NCI-H1930 (cell line): ENCODE measurements at places on chromosomes 11 and 22.

GRCh38 chr11:126805870-126806269 is 194.7 kb downstream of the KIRREL3 start:
- no peak for DNase-seq

DNA sequence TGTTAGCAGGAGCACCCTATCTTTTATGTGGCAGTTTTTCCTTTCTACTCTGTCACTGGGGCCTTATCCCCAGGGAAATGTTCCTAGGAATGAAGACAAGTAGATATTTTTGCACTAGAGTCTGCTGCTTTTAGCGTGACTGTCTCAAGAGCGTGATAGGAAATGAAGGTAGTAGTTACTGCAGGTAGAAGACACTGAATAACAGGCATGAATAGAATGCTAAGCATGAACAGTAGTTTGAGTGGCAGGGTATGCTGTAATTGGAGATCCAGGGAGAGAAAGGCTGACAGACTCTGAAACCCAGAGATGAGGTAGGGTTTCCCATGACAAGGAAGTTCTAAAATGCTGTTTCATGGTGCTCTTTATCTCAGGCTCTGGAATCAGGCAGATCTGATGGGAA is 475.1 kb downstream of the NELL1 start:
- no peak for DNase-seq

GRCh38 chr22:33577862-33578411 is 342.3 kb downstream of the LARGE1 start:
- no peak for DNase-seq

DNA sequence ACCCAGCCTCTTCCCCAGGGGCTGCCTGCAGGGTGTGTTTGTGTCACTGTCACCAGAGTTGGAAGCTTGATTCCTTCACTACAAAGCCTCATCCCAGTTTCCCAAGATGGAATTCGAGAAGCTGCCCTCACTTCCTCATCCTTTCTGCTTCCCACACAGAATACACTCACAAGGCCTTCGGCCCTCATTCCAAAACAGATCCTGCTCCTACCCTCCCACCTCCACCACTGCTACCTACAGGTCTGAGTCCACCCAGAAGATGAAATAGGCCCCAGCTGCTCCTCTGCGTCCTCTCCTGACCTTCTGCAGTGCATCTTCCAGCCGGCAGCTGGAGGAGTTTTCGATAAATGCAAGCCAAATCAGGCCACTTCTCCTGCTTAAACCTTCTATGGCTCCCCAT is 6.8 kb upstream of the WNT7B start:
- no peak for DNase-seq

- DNase-seq = no peak
These were observed 893 bp downstream of the SLC36A4 start for GRCh38 chr11:93196816-93197379.

- peak; percentile 53 for DNase-seq
These were observed 4.4 kb downstream of the CAVIN3 start for GRCh38 chr11:6315811-6316425.

GRCh38 chr11:8149726-8150125 is 19.1 kb downstream of the RIC3 start:
- no peak for DNase-seq

GRCh38 chr22:33180356-33180755 is 122.2 kb upstream of the SYN3 start:
- DNase-seq = no peak

GRCh38 chr22:46119729-46120419 is 30.5 kb upstream of the PPARA start:
- DNase-seq = no peak

GRCh38 chr11:30496935-30497334 is 89.2 kb downstream of the MPPED2 start:
- no peak for DNase-seq

- no peak for DNase-seq
These were observed 719.8 kb upstream of the LRRC4C start for GRCh38 chr11:42179216-42179615.

DNA sequence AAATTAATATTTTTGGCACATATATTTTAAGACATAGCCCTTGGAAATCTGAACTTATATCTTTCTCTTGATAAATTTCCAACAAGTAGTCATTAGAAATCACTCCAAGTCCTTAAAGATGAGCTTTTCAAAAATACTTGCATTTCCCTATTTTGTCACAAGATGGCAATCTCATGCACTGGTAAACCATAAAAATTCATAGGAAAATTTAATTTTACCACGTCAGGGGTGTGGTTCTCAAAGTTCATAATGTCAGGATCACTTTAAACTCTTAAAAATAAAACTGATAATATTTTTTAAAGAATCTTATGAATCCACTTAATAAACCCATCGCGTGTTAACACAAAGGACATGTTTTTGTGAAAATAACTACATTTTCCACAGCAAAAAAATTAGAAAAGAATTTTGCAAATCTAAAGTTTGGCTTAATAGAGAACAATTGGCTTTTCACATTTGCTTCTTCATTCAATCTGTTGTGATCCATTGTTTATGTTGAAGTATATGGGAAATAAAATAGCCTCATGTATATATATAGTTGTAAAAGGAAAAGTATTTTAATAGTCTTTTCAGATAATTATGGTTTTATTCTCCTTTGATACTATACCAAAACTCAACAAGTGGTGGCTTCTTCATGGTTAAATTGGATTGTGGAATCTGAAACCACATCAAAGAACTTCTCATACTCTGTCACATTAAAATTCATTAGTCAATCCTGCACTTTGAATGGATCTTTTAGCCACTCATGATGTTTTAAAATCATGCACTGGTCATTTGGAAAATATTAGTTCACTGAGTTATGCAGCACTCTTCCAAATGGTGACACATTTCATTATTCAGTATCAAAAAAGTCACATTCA is 169.1 kb downstream of the CADM1 start:
- no peak for DNase-seq

DNA sequence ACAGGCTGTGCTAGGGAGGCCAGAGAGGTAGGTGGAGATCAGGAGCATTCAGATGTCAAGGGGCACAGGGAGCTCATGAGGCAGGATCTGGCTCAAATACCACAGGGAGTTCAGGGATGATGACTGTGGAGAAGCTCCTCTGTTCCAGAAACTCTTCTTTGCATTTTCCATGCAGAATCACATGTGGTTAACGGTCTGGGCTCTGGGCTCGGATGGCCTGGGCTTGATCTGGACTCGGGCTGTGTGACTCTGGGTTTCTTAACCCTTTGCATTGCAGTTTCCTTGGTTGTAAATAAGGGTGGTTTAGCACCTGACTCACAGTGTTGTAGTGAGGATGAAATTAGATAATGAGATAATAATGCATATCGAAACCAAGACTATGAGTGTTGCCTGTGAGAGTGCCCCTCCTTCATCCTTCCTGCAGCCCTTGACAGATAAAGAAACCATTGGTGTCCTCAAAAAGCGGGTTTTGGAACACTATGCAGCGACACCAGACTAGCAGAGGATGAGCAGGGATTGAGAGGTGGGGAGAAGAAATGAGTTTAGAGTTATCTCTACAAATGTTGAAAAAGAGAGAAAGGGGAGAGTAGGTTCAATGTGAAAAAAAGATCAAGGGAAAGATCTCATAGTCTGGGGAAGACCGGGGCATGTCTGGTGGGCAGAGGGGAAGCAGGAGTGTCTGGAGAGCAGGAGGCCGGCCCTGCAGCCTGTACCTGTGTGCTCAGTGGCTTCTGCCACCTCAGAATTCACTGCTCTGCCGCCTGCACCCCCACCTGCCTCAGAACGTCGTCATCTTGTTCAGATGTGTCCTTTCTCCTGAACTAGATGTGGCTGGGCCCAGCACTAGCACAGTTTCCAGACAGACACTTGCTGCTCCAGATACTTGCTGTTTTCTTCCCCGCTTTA is 197.8 kb upstream of the SORL1-AS1 start:
- DNase-seq = no peak

GRCh38 chr11:14340721-14341120 is 18.3 kb downstream of the RRAS2 start:
- DNase-seq = no peak

GRCh38 chr22:36584666-36585065 is 55.7 kb upstream of the EIF3D start:
- no peak for DNase-seq

- no peak for DNase-seq
These were observed 72.1 kb downstream of the LRRC32 start for GRCh38 chr11:76598426-76598839.

GRCh38 chr11:7642747-7643146 is 30.6 kb downstream of the CYB5R2 start:
- DNase-seq = no peak

GRCh38 chr11:75281469-75282095 is 41.0 kb downstream of the TPBGL start:
- DNase-seq = no peak

GRCh38 chr11:15346907-15347306 is 232.2 kb downstream of the INSC start:
- DNase-seq = no peak

DNA sequence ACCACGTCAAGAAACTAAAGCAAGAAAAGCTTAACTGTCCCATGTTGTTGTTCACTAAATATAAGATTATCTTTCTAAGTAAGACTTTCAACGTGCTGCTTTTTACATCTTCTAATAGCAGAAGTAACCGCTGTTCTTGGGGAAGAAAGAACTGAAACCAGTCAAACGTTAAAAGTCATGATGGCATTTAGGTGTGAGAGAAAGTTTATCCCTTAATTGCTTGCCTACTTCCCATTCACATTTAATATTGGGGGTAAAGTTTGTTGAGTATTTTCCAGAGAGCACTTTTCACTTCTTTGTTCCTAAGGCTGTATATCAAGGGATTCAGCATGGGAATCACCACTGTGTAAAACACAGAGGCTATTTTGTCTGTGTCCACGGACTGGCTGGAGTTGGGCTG is 970 bp downstream of the OR5B21 start:
- DNase-seq = no peak

- no peak for DNase-seq
These were observed 40.5 kb downstream of the NAT10 start for GRCh38 chr11:34145847-34146381.

- DNase-seq = no peak
These were observed 582 bp upstream of the SHANK3 start for GRCh38 chr22:50672041-50672440.

GRCh38 chr22:41696703-41697102 is 2.6 kb upstream of the MEI1 start:
- DNase-seq = no peak

- DNase-seq = no peak
These were observed 9.0 kb upstream of the RASD2 start for GRCh38 chr22:35531676-35532075.

- DNase-seq = no peak
These were observed 29.8 kb downstream of the KCNE3 start for GRCh38 chr11:74437441-74438042.

GRCh38 chr11:70483077-70483861 is 84.9 kb downstream of the CTTN start:
- DNase-seq = no peak

DNA sequence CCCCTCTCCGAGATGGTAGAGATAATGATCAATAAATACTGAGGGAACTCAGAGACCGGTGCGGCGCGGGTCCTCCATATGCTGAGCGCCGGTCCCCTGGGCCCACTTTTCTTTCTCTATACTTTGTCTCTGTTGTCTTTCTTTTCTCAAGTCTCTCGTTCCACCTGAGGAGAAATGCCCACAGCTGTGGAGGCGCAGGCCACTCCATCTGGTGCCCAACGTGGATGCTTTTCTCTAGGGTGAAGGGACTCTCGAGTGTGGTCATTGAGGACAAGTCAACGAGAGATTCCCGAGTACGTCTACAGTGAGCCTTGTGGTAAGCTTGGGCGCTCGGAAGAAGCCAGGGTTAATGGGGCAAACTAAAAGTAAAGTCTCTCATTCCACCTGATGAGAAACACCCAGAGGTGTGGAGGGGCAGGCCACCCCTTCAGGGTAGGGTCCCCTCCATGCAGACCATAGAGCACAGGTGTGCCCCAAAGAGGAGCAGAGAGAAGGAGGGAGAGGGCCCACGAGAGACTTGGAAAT is 43.2 kb downstream of the IGLL1 start:
- no peak for DNase-seq

GRCh38 chr11:63448646-63449045 is 42.3 kb downstream of the PLAAT5 start:
- no peak for DNase-seq

- DNase-seq = no peak
These were observed 6.4 kb downstream of the STARD10 start for GRCh38 chr11:72787216-72788104.

GRCh38 chr11:128298271-128298670 is 289.1 kb downstream of the ETS1 start:
- no peak for DNase-seq

GRCh38 chr11:3808861-3809623 is 682 bp downstream of the PGAP2 start:
- DNase-seq = no peak

DNA sequence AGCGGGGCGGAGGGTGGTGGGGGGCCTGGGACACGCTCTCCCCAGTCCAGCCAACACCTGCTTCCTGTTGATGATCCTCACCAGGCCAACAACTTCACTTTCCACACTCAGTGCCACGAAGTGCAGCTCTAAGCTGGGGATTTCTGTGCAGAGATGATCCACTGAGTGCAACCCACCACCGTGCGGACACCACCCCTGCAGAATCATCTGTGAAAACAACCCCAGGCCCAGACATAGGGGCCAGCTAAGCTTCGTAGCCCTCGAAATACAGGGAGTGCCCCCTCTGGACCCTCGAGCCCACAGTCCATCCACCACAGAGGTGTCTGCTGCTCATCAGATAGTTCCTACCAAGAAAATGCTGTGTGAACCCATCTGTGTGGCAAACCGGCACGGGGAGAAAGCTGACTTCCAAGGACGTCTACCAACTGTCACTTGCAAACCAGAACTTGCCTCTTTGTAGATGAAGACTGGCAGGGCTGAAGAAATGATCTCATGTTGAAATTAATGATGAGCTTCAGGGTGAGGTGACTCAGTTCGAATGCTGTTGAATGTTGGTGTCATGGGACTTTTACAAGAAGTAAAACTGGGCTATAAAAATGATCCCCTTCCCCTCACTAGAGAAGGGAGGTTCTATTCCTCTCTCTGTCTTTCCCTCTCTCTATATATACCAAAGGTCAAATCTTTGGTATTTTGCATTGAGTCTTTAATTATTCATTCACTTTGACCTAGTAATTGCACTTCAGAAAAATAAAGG is 73.4 kb downstream of the MYEOV start:
- DNase-seq = no peak

GRCh38 chr11:110032957-110033570 is 60.1 kb upstream of the ZC3H12C start:
- DNase-seq = no peak

DNA sequence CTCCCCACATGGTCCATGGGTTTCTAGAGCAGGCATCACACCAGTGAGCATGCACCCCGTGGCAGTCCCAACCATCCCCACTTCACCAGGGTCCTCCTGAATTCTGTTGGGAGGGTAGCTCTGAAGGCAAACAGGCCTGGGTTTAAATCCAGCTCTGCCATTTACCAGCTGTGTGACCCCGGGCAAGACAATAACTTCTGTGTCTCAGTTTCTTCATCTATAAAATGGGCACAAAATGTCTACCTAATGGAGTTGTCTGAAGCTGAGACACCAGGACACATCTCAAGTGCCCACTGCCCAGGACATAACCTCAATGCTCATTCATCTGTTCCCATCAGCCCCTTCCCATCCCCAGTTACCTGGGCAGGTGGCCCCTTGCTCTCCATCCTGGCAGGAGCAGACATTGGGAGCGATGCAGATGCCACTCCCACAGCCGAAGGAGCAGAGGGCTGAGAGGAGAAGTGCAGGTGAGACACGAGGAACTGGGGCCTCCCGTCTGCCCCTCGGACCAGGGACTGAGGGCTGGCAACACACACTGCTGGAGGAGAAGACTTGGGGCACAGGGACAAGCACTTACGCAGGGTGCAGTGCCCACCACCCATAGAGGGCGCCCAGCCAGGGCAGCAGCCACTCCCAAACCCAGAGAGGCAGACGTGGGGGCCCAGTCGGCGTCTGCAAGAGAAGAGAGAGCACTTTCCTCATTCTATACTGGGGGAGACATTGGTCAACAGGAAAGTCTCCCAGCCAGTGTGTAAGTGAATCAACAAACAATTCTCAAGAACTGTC is 4.0 kb downstream of the VWCE start:
- no peak for DNase-seq
